ENCODE measurements at places on chromosomes 12 and 14.

- no peak for DNase-seq
Observed at GRCh38 chr12:92425165-92425564, 277.6 kb upstream of the PLEKHG7 start.

DNA sequence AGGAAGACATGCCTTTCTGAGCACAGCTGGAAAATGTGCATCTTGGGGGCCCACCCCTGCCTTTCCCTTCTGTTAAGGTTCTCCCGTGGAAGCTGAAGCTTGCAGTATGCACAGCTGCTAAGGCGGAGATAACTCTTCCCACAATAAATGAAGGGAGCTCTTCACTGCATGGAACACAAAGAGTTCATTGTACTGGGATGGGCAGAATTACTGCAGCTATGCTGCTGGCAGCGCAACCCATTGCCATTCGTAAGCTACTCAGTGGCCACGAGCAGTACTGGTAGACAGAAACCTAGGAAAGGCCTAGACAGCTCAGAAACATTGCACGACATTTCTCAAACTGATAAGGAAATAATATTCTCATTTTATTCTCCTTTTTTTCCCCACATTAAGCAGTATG, 310.2 kb downstream of the MDGA2 start:
- DNase-seq = no peak

DNA sequence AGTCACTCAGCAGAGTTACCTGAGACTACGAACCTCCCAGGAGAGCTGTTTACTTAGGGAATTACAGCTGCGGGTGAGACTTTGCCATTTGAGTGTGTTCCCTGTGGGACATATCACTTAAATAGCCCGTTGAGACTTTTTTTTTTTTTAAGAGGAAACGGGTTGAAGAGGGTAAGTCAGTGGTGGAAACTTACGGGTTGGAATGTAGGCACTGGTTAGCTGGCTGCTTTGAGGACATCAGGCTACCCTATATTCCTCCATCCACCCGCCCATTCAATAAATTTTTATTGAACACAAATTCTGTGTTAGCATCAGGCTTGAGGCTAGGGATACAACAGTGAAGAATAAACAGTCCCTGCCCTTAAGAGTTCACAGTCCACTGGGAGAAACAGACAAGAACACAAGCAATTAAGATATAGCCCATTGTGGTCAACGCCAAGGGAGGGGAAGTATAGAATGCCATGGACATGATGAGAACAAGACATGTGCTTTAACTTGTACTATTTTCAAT, 88.1 kb upstream of the CPSF6 start:
- no peak for DNase-seq

- no peak for DNase-seq
Observed at GRCh38 chr12:104172570-104172947, 34.5 kb upstream of the NFYB start.

GRCh38 chr14:21991130-21991529, 317.5 kb upstream of the OR4E1 start:
- no peak for DNase-seq

DNA sequence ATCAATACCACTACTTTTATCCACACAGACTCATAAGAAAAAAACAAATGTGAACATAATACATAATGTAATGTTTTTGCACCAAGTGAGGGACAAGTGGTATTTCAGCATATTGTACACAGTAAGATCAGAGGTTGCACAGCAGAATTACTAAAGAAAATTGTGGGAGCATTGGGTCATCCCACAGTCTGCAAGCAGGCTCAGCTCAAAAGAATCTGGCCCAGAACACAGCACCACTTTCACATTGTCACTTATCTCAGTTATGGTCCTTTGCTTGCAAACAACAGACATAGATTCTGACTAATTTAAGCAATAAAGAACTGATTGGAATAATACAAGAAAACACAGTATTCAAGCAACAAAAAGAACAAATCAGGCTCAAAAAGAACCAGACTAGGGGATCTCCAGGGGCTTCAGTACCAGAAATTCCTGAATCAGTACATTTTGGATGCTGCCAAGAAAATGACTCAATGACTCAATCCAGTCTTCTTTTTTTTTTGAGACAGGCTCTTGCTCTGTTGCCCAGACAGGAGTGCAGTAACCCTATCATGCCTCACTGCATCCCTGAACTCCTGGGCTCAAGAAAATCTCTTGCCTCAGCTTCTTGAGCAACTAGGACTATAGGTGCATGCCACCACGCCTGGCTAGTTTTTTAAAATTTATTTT, 42.9 kb upstream of the EEA1 start:
- no peak for DNase-seq

GRCh38 chr14:81303258-81303935, 82.6 kb upstream of the GTF2A1 start:
- DNase-seq = no peak

DNA sequence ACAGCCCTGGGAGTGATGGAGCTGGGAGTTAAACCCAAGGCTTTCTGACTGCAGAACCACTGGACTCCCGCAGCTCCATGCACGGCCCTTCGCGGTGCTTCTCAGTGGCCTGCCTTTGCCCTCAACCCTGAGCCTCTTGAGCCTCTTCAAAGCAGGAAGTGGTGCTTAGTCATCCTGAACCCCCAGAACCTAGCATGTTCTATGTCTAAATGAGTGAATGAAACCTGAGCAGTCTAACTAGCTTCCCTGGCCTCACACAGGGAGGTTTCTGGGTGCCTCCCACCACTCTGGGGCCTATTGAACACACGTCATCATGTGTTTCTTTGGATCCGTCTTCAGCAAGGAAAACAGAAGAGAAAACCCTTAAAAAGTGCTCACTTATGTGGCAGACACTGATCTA, 117.9 kb upstream of the SFSWAP start:
- no peak for DNase-seq

GRCh38 chr14:43790681-43791080, 716.4 kb downstream of the FSCB start:
- no peak for DNase-seq

DNA sequence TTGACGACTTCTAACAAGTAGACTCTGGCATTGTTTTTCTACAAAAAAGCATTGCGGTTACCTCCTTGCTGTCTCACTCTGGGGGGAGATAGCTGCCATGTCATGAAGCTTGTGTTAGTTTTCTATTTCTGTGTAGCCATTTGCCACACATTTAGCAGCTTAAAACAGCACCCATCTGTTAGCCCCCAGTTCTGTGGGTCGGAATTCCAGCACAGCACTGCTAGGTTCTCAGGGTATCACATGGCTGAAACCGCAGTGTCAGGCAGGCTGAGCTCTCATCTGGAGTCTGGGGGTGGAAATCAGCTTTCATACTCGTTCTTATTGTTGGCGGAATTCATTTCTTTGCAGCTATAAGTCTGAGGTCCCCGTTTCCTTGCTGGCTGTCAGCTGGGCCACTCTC, 19.9 kb upstream of the STXBP6 start:
- no peak for DNase-seq

- DNase-seq = no peak
Observed at GRCh38 chr12:127675936-127676335, 591.0 kb upstream of the TMEM132C start.

Data from cerebellum (tissue), 4 donors.